Natural killer cell (primary cell): ENCODE measurements at places on chromosomes 11 and 22.

- peak; percentile 58 for DNase-seq
Measured at GRCh38 chr11:17063171-17064002, 14.1 kb downstream of the RPS13 start.

DNA sequence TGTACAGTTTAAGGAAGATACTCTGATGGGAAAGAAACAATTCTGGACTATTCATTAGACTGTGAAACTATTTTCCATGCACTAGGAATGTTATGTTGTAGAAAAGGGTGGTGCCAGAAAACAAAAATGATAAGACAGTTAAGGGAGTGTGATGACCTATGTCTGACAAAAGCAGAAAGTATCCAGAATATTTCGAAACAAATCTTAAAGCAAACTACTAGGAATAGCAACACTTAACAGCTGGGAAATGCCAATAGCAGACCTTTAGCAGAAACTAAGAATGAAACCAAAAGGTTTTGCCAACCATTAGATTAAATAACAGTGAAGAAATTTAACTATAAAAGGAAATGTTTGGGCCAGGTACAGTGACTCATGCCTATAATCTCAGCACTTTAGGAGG is 3.3 kb upstream of the ARHGAP20 start:
- no peak for DNase-seq

GRCh38 chr22:19411690-19412045 is 19.9 kb downstream of the HIRA start:
- DNase-seq: no peak

DNA sequence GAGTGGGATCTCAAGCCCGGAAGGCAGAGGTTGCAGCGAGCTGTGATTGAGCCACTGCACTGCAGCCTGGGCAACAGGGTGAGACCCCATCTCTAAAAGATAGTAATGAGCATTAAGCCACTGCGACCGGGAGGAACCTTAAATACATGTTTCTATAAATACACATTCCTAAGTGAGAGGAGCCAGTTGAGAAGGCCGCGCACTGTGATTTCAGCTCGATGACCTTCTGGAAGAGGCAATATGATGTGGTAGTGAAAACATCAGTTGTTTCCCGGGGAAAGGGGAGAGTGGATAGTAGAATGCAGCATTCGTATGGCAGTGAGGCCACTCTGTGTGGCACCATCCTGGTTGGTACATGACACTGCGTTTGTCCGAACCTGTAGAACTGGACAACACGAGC is 18.0 kb downstream of the PTDSS2 start:
- DNase-seq: no peak

GRCh38 chr11:75140269-75141138 is 10.4 kb upstream of the SLCO2B1 start:
- DNase-seq: peak; percentile 76

DNA sequence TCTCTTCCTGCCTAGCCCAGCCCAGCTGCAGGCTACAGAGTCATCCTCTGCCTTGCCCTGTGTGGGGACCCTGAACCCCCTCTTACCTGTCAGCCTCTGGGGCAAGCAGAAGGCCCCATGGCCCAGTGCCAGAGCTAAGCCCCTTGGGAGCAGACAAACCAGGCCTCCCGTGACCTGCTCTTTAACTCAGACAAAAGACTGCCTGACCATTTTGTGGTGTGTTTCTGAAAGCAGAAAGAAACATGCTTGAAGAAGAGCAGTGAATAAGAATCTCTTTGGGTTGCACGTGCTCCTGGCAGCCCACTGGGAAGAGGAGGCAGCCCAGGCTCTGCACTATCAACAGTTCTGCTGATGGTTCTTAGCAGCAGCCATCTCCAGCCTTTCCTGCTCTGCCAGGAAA is 118.6 kb downstream of the GRIK4 start:
- no peak for DNase-seq

DNA sequence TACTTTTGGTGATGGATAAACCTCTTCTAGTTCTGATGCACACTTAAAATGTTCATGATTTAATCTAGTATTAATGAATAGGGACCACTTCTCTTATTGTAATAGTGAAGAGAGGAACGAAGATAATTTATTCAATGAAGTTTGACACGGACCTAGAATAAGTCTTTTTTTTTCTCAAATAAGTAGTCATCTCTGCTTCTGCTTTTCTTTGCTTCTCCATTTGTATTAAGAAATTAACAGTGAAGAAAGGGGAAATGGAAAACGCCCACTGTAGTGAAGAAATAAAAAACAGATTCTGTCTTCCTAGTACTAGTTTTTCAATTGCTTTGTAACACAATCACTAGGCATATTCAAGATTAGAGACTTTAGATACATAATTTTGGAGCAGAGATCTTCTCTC is 73.0 kb downstream of the CD44 start:
- DNase-seq: no peak

DNA sequence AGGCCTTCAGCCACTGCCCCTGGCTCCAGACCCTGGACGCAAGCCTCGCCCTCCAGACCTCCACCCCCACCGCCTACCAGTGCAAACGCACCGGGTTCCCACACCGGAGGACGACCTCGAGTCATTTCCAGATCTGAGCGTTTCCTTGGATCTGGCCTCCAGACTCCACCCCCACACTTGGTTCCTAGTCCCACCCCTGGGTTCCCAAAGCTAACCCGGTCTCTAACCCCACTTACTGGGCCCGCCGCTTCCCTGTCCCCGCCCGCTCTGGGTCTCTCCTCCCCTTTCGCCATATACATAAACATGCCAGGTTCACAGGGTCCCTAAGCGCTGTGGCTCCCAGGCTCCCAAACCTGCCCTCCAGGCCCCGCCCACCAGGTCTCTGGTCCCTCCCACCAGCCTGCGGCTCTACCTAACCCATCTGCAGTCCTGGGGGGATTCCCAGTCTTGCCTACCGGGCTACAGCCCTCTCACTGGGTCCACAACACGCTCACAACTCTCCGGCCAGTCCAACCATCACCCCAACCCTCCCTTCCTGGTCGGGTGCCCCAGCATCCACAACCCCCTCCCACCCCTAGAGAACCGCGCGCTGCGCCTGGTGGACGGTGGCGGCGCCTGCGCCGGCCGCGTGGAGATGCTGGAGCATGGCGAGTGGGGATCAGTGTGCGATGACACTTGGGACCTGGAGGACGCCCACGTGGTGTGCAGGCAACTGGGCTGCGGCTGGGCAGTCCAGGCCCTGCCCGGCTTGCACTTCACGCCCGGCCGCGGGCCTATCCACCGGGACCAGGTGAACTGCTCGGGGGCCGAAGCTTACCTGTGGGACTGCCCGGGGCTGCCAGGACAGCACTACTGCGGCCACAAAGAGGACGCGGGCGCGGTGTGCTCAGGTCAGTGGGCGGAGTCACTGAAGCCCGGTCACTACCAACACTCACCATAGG is 36.7 kb downstream of the CD6 start:
- DNase-seq: peak; percentile 54

DNA sequence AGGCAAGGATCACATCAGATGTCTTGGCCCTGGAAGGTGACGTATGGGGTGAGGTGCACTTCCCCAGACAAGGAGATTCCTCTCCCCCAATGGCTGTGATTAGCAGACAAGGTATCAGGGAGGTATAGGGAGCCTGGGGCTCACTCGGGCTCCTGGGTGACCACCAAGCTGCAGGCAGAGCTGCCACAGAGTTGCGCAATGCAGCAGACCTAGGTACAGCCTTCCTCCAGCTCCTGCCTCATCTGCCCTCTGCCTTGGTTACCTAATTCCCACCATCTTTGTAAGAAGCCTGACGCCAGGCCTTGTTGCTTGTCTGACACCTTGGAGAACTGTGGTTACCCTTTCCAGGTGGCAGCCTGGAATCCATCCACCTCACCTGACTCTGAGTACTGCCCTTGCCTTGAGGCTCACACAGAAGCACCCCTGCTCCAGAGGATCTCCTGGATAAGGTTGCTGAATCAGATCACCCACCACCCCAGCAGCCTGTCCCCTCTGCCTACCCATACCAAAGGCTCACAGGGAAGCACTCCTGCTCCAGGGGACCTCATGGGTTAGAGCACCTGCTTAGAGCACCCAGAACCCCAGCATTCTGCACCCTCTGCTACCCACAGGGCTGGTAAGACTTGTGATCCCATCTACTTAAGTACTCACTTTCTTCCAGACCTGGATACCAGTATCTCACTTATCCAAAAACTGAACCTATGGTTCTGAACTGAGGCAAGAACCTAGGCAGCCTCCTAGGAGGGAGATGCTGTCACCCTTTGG is 40.4 kb downstream of the GAB4 start:
- DNase-seq: no peak

DNA sequence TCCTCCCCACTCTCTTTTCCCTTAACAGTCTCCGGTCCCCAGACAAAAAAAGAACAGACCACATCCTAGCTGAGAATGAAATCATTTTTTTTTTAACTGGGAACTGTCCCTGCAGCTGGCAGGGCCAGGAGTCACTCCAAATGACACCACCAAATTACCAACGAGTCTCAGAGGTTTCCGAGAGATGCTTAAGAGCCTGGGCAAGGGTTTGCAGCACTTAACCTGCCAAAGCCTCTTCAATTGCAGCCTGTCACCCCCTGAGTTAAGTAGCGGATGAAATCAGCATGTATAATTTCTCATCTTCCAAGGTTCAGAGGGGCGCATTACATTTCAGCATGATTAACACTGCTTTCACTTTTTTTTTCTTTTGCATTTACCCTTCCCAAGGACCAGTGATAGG is 71.8 kb downstream of the TENM4 start:
- no peak for DNase-seq

DNA sequence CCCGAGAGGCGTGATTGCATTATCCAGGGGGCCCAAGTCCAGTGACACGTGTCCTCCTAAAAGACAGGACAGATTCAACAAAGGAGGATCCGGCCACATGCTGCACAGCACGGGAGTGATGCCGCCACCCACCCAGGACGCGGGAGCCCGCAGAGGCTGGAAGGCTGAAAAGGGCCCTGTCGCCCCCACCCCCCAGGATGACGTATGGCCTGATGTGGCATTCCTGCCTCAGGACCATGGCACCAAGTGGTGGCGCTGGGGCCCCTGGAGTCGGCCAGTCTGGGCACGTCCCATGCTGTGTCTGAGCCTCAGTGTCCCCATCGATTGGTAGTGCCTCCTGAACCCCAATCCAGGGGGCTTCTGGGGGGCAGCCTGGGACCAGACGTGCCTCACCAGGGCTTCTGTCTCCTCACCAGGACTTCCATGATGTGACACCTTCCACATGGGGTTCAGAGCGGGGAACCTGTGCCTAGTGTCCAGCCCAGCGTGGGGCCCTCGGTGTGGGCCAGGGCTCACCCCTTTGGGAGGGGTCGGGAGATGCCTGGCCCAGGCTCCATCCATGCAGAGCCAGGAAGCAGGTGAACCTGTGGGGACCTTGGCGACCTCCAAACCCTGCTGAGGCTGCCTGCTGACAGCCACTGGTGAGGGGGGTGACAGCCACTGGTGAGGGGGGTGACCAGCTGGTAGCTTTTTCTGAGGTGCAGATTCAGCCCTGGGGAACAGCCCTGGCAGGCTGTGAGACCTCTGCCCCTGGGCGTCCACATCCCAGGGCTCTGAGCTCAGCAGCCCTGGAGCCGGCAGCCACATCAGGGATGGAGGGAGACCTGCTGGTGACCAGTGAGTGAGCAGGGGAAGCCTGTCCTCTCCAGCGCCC is 75.3 kb downstream of the KCNQ1 start:
- DNase-seq: peak; percentile 12

GRCh38 chr11:28257761-28258160 is 149.6 kb downstream of the METTL15 start:
- no peak for DNase-seq

DNA sequence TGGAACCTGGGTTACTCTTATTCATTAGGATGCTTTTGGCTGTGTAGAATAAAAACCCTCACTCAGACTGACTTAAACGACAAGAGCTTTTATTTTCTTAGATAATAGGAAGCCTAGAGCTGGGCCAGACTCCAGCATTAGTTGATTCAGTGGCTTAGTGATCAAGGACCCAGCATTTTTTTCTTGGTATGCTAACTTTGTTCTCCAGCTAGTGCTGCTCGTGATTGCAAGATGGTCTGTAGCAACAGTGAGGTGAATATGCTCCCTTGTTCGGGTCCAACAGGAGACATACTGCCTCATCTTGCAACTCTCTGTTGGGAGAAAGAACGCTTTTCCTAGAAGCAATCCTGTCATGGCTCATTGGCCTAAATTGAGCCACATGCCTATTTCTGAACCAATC is 33.4 kb downstream of the INSC start:
- DNase-seq: no peak
